Fibroblast of the aortic adventitia (primary cell): ENCODE measurements at places on chromosomes 13 and 19.

- no peak for DNase-seq
These were observed 36.6 kb upstream of the MED4 start for GRCh38 chr13:48131533-48131932.

DNA sequence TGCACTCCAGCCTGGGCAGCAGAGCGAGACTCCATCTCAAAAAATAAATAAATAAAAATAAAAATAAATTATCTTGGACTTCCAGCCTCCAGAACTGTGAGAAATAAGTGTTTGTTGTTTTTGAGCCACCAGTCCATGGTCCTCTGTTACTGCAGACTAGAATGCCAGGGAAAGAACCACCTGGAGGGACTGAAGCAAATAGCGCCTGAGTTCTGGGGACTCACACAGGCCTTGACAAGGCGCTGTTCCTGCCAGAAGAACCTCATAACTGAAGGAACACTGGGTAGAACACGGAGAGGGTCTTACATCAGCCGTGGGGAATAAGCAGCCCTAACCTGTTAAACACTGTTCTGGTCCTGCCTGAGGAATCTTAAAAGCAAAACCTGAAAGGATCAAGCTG, 8.4 kb upstream of the LENG8 start:
- DNase-seq = no peak

DNA sequence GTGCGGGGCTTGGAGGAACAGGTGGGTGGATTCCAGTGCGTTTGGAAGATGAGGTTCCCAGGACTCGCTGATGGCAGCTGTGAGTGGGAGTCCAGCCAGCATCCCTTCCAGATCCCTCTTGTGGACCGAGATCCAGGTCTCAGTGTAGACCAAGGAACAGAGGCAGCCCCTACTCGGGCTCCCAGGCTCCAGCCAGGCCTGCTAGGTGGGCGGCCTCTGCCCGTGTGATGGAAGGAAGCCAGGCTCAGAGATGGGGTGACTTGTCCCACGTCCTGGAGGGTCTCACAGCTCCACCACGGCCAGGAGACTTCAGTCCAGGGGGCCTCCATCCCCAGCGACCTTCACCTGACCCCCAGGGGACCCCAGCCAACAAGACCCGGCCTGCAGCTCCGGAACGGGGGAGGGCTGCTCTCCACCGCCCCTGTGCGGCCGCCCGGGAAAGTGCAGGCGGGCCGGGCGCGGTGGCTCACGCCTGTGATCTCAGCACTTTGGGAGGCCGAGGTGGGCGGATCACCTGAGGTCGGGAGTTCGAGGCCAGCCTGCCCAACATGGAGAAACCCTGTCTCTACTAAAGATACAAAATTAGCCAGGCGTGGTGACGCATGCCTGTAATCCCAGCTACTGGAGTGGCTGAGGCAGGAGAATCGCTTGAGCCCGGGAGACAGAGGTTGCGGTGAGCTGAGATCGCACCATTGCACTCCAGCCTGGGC, 729 bp upstream of the MADCAM1 start:
- DNase-seq = peak; percentile 26

DNA sequence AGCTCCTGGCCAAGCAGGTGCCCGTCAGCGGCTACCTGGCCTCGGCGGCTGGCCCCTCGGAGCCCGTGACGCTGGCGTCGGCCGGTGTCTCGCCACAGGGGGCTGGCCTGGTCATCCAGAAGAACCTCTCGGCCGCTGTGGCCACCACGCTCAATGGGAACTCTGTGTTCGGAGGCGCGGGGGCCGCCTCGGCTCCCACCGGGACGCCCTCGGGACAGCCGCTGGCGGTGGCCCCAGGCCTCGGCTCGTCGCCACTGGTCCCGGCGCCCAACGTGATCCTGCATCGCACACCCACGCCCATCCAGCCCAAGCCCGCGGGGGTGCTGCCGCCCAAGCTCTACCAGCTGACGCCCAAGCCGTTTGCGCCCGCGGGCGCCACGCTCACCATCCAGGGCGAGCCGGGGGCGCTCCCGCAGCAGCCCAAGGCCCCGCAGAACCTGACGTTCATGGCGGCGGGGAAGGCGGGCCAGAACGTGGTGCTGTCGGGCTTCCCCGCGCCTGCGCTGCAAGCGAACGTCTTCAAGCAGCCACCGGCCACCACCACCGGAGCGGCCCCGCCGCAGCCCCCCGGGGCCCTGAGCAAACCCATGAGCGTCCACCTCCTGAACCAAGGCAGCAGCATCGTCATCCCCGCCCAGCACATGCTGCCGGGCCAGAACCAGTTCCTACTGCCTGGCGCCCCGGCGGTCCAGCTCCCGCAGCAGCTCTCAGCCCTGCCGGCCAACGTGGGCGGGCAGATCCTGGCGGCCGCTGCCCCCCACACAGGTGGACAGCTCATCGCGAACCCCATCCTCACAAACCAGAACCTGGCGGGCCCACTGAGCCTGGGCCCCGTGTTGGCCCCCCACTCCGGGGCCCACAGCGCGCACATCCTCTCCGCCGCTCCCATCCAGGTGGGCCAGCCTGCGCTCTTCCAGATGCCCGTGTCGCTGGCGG, 33.0 kb upstream of the EHD2 start:
- no peak for DNase-seq

GRCh38 chr19:16721051-16721450, 1.4 kb downstream of the NWD1 start:
- no peak for DNase-seq

DNA sequence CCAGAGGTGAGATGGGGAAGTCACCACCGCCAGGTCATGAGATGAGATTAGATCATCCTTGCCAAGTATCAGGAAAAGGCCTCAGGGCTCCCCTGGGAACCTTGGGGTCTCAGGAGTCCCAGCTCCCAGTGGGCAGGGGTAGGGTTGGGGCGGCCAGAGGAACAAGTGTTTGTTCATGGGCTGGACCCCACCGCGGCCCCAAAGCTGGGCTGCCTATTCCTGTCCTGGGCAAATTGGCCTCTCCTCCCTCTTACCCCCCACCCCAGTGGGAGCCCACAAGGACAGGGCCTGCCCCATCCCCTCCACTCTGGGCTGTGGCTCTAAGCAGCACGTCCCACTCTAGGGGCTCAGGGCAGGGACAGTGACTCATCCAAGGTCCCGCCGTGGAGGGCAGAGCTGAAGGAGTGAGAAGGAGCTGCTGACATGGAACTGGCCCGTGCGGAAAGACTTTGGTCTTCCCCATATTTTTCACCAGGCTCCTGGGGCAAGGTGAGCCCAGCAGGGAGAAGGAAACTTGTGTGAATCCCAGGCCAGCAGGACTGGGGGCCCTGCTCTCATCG, 4.0 kb upstream of the HCN2 start:
- no peak for DNase-seq

DNA sequence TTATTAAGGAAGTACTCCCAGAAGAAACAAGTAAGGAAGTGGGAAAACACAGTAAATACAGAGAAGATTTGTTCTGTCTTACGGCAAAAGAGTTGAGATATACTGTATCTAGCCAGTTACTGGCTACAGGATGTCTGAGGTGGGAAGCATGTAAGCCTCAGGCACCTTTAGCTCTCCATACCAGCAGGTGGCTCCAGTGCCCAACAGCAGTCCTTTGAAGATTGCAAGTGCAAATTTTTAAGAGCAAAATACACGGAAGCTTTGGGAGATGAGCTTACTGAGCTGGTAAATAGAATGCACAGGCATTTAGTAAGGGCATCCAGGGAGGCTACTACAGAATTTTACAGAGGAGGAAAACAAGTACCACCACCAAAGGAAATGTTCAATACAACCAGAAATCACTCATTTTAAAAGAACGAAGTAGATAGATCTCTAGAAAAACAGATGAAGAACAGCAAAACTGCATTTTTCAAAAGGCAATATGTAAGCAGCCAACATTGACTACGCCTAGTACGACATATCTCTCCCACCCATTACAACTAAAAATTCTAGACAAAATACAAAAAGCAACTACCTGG, 57.9 kb upstream of the VSTM2B start:
- DNase-seq = peak; percentile 43

DNA sequence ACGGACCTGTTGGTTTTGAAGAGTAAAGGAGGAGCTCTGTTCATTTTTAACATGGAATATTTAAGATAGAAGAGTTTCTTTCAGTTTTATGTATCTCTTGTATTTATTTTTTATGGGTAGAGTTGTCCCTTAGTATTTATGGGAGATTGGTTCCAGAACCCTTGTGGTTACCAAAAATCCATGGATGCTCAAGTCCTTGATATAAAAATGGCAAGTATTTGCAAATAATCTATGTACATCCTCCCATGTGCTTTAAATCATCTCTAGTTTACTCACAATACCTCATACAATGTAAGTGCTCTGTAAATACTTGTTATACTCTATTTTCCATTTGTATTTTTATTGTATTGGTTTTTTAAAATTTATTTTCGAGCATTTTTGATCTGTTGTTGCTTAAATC, 63.1 kb downstream of the TM9SF2 start:
- DNase-seq = no peak

- no peak for DNase-seq
These were observed 3.0 kb downstream of the KLK5 start for GRCh38 chr19:50949861-50950260.

GRCh38 chr13:36796052-36796451, 23.0 kb upstream of the RFXAP start:
- no peak for DNase-seq
